ENCODE measurements at places on chromosomes 2 and 18.
A peak's percentile ranks its signal among the peaks of the same experiment; 100 is the strongest.

DNA sequence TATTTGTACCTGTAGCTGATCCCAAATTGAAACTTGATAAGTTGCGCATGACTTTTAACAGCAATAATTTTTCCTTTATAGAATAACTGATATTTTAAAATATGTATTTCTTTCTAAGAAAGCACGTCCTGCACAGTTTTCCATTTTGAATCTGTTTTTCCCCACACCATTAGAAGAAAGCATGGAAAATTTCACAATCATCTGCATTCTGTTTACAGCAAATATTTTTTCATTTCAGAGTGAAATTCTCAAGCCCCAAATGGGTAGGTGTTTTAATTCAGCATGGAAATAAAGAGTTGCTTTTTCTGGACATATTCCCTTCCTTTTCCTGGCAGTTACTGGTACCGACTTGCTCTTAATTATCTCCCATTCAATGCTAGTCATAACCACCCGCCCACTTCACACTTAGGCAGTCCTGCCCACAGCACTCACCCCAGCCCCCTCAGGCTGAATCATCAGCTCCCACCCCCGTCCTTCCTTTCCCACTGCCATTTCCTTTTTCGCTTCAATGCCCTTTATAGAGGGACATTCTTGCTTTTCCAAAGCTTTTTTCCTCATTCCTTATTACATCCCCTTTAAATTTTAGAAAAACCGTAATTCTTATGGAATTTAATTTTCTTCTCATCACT is 89.2 kb upstream of the GLS start:
- DNase-seq = no peak

DNA sequence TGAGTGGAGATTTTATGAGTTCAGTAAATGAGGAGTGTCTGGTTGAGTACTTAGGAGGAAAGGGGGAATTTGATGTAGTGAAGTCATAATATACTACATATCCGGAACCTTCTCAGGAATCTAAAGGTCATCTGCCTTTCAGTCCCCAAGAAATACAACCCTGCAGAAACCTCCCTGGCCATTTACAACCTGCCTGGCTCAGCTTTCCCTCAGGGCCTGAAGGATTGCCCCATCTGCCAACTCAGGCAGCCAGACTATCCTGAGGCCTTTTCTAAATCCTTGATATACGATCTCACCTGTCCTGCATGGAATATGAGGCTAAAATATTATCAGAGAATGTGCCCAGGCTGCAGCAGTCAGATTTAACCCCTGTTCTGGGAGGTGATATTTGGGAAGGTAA is 165.4 kb upstream of the SPOPL start:
- no peak for DNase-seq

- DNase-seq = no peak
Measured at GRCh38 chr2:12862541-12862940, 145.8 kb downstream of the TRIB2 start.

GRCh38 chr2:11296401-11296800 is 48.0 kb downstream of the ROCK2 start:
- no peak for DNase-seq

- no peak for DNase-seq
Measured at GRCh38 chr2:223117533-223117932, 65.5 kb downstream of the KCNE4 start.

GRCh38 chr2:240917684-240918257 is 11.6 kb downstream of the CROCC2 start:
- DNase-seq = no peak

- no peak for DNase-seq
Measured at GRCh38 chr2:126482582-126483464, 173.1 kb upstream of the GYPC start.

- DNase-seq = no peak
Measured at GRCh38 chr2:33496726-33497125, 20.3 kb downstream of the RASGRP3 start.

DNA sequence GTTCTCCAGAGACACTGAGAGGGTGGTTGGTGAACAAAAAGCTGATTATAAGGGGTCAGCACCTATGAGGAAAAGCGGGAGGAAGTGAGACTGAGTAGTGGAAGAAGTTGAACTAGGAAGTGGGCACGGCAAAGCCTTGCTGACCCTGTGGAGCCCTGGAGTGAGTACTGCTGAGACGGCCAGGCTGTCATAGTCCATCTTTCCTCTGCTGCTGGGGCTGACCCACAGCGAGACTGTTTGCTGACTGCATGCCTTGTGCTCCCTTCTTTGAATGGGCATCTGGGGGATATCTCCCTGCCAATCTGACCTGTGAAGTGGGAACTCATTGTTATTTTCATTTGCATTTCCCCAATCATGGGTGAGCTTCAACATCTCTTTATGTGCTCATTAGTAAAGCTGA is 92.4 kb upstream of the LDAH start:
- no peak for DNase-seq

DNA sequence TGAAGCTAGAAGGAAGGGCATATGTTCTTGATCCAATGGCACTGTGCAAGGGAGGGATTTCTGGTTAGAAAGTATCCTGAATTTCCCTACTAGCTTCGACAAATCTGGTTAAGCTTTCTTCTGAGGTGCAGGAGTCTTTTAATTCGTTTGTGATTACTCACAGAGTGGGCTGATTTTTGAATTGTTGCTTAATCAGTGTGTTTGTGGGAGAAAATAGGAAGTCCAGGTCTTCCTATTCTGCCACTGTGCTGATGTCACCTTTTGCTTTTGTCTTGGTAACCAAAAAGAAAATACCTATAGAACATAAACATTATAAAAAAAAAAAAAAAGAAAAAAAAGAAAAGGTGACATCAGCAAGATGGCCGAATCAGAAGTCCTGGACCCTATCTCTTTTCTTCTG is 1008.6 kb downstream of the TSN start:
- DNase-seq = no peak

- no peak for DNase-seq
Measured at GRCh38 chr2:225041207-225041850, 939 bp downstream of the DOCK10 start.

- DNase-seq = no peak
Measured at GRCh38 chr2:190407662-190408537, at the start of gene MFSD6. MFSD6 (plus strand) TSS chr2:190408355; CDS start chr2:190436030, 27,675 bp downstream.

DNA sequence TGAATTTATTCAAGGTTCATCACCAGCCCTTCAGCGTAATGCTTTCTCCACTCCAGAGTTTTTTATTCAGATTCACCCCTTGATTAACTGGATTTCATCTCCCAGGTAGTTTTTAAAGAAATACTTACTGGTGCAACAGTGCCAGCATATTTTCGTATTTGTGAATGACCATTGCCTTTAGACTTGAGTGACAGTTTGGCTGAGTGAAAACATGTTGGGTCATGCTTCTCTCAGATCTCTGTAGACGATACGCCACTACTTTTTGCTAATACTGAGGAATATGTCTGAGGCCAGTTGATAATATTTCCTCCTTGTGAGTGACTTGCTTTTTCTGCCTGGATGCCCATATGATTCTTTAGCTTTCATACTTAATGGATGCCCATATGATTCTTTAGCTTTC is 51.5 kb downstream of the CYP26B1 start:
- DNase-seq = no peak

DNA sequence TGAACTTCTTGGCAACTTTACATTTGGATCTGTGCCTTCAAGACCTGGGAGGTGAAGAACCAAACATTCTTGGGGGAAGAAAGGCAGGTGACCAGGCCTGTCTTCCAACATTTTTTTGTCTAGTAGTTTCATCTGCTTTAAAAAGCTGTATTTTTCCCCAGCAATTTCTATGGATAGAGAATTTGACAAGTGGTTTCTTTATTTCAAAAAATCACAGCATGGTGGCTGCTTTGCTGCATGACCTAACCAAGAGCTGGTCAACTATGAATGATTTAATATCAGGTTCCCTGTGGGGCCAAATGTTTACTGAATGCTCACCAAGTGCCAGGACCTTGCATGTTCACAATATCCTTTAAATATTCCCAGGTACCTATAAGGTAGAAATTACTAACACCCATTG is 19.1 kb downstream of the LRP2 start:
- DNase-seq = no peak

GRCh38 chr2:27095745-27096651 is 9.4 kb downstream of the KHK start:
- DNase-seq = no peak

DNA sequence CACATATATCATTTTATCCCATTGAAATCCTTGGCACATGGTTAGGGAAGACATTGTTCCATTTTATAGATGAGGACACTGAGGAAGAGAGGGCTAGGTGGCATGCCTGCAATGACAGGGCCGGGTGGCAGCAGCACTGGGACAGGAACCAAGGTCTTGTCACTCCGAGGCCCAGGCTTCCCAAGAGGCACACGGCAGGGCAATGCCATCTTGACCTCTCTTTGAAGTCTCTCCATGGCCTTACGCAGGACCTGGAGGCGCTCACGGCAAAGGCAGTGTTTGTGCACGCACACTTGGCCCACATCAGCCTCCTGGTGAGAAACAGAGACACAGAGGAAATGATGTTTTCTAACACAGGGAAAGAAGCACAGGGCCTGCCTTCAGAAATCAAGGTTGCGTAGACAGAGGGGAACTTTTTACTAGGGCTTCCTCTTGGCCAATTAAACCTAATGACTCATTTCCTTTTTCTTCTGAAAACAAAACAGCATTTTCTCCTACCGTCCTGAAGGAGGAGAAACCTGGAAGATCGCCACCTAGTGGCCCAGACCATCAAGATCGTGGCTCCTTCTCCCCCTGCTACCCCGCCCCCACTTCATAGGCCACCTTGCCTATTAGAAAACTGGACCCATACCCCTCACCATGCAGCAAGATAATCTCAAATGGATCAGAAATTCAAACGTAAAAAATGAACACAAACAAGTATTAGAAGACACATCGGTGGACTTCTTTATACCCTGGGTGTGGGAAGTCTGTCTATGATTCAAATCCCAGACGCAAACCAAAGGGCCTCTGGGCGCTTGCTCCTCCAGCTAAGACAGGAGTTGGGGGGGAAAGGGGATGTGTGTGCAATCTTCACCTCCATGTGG is 74.6 kb upstream of the SP3 start:
- peak; percentile 87 for DNase-seq

DNA sequence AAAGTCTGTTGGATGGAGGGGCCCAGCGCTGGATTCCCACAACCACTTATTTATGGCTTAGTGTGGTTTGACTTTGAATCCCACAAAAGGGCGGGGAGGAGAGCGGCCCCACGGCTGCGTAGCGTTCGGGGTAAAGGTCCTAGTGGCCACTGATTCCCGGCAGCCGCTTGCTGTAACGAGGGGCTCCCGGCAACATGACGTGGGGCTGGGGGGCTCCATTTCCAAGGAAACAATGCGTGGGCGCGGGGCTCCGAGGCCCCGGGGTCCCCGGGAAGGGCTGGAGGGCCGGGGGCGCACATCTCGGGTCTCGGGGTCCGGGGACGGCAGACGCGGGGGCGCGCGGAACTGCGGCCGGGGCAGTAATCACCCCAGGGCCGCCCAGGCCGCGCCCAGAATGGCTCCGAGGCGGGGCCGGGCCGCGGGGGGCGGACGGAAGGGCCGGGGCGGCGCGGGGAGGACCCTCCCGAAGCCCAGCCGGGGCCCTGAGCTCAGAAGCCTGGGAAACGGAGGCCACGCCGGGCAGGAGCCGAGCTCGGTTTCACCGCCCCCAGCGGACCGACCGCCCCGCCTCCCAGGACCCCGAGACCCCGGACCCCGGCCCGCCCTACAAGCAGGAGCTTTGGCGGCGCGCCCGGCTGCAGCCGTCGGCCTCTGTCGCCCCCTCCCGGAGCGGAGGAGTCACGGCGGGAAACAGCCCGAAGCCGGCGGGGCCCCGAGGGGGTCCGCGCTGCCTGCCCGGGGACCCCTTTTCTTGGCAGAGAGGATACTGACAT is 11.9 kb upstream of the MLPH start:
- DNase-seq = peak; percentile 40

DNA sequence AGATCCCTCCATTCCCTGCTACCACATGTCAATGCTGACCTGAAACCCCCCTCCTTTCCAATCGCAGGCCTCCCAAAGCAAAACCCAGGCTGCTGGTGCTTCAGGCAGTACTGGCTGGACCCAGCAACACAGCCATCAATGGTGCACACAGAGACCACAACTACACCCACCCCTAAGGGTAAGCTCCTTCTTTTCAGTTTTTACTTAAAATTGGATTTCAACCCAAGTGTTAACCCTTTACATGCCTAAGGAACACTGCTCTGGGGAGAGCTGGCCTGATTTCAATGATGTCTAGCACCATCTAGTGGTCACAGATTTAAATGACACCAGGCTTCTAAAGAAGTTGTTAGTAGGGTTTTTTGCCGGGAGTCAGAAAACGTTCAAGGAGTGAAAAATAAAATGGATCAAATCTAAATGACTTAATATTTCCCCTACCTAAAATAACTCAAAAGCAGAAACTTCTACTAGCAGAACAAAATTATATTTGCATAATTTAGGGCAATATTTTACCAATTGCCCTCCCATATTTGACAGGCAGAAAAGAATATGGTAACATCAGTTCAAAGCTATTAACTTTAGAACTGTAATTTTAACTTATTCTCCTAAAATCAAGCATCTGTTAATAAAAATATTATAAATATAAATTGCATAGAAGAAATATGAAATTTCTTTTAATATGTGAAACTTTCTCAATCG is 24.6 kb downstream of the FECH start:
- no peak for DNase-seq

GRCh38 chr2:205054789-205055188 is 509.5 kb downstream of the PARD3B start:
- no peak for DNase-seq

- no peak for DNase-seq
Measured at GRCh38 chr18:76564117-76564516, 69.1 kb upstream of the ZNF516 start.

- DNase-seq = no peak
Measured at GRCh38 chr2:107712857-107713256, 113.8 kb upstream of the RGPD4 start.

GRCh38 chr18:77101410-77102258 is 30.9 kb downstream of the MBP start:
- peak; percentile 83 for DNase-seq

DNA sequence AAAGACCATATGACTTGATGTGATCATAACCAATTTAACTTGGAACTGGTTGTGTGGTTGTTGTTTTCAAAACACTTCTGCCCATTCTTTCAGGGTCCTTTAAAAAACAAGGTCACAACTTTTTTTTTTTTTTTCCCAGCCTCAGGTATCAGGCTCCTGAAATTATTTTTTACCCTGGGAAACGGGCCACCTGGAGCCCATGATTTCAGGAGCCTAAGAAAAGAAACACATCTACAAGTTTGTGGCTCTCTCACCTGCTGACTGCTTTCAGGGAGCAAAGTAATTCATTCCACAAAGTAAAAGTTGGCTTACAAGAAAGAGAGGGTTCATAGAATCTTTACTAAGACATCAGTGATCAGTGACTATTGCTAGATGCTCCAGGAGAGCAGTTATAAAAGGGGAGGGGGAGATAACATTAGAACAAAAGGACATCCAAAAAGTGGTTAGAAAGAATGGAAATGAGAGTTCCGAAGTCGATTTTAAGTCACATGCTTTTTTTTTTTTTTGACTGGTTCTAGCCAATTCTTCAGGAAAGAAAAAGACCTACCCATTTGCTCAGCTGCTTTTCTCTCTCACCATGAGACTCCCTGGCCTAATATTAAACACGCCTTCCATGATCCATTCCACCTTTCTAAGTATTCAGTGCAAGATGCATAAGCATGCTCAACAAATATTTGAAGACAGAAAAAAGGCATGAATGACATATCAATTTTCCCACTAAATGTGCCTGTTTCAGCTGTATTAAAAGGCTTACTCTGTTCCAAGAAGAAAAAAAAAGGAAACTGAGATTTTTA is 267.3 kb downstream of the LRATD1 start:
- no peak for DNase-seq

GRCh38 chr2:8592736-8593135 is 89.1 kb upstream of the ID2 start:
- DNase-seq = no peak

GRCh38 chr2:44974064-44974715 is 32.7 kb downstream of the SIX3 start:
- DNase-seq = no peak

GRCh38 chr2:42839809-42840501 is 47.6 kb upstream of the HAAO start:
- DNase-seq = no peak
